Epithelial cell of umbilical artery (primary cell): ENCODE measurements at places on chromosomes 4 and X. TPM values are rescaled to one million over a fixed set of nuclear protein-coding genes. Genes with fewer than 3 reads are reported as not detected.

Gene FAM47A
- not detected in 2 replicates for total RNA-seq

Gene CXCL8
- total RNA-seq, result 36.1 and 80.4 TPM in 2 replicates

Gene BEX1
- 0.32 TPM in 1 of 2 replicates, not detected in the other for total RNA-seq

Gene USP27X
- total RNA-seq, result 1.8 and 2.9 TPM in 2 replicates

Gene TACC3
- 18.8 and 20.8 TPM in 2 replicates for total RNA-seq

Gene TMEM271
- not detected in 2 replicates for total RNA-seq

Gene RIPPLY1
- not detected in 2 replicates for total RNA-seq

Gene PNMA6F
- total RNA-seq, result not detected in 2 replicates

Gene DIPK2B
- total RNA-seq, result 38.1 and 42.9 TPM in 2 replicates

Gene PTCHD1
- total RNA-seq, result not detected in 2 replicates

Gene CLDN34
- not detected in 2 replicates for total RNA-seq

Gene EGFL6
- not detected in 2 replicates for total RNA-seq

Gene NWD2
- total RNA-seq, result not detected in 2 replicates

Gene TLR8
- total RNA-seq, result not detected in 2 replicates

Gene SMAD1
- total RNA-seq, result 57.2 and 93.5 TPM in 2 replicates

Gene KCNE5
- not detected in 2 replicates for total RNA-seq

Gene EXOC1
- 37.7 and 44.8 TPM in 2 replicates for total RNA-seq

Gene UGT2B10
- not detected in 2 replicates for total RNA-seq

Gene PTTG2
- total RNA-seq, result not detected in 2 replicates

Gene FABP2
- total RNA-seq, result not detected in 2 replicates

Gene NLRP2B
- under 0.01 TPM in 1 of 2 replicates, not detected in the other for total RNA-seq

Gene CSAG3
- not detected in 2 replicates for total RNA-seq

Gene ALAS2
- total RNA-seq, result not detected in 2 replicates

Gene YY2
- 0.97 and 1.2 TPM in 2 replicates for total RNA-seq

Gene PF4V1
- not detected in 2 replicates for total RNA-seq

Gene DNAAF6
- total RNA-seq, result not detected in 2 replicates

Gene GRPR
- not detected in 2 replicates for total RNA-seq

Gene CCKAR
- under 0.01 TPM in 1 of 2 replicates, not detected in the other for total RNA-seq
